Stomach (tissue), 19 donors: ENCODE measurements at places on chromosomes 6 and 20.

DNA sequence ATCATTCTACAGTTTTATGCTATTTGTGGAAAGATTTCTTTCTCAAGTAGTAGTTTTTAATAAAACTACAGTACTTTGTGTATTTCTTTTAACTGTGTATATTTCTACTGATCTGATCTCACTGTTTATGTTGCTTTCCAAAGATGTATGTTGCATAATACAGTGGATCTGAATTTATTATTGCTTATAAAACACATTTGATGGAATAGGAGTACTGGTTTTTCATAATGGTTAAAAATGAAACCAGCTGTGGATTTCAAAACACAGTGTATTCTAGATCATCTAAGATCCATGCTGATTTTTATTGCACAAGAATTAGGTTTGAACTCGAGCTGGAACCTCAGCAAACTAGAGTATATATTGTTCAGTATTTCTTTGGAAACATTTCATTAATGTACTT is 8.0 kb downstream of the NKX2-4 start:
- H3K36me3 ChIP-seq, result peaks cover 63% of the 10 kb centered on the region
- no peak for DNase-seq
- no peak overlapping the region for H3K4me3 ChIP-seq
- H3K4me1 ChIP-seq, result peaks cover 8% of the 10 kb centered on the region

- H3K27me3 ChIP-seq, result no peaks in the 10 kb centered on the region
- H3K4me3 ChIP-seq, result no peak overlapping the region
- H3K27ac ChIP-seq, result no peak overlapping the region
- H3K36me3 ChIP-seq, result no peaks in the 10 kb centered on the region
- no peak for DNase-seq
Observed at GRCh38 chr6:9936551-9936950, 478.3 kb downstream of the TFAP2A start.

DNA sequence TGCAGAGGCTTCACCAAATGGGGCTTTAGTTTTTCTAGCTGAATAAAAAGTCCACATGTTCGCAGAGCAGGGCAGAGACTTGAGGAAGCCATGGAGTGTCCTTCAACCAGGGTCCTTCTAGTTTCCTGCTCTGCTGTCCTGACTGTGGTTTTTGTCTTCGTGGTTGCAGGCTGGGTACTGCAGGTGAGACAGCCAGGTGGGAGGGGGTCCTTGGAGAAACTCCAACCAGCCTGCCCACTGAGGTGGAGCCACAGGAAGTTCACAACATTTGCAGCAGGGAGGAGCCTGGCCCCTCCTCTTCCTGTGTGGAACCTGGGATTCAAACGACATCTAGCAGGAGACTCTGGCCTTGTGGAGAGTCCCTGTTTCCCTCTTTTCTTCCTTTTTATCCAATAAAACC is 68.8 kb upstream of the MYLIP start:
- DNase-seq, result no peak
- no peak overlapping the region for H3K27ac ChIP-seq
- no peak overlapping the region for H3K4me3 ChIP-seq
- H3K36me3 ChIP-seq, result no peaks in the 10 kb centered on the region
- no peaks in the 10 kb centered on the region for H3K27me3 ChIP-seq
- no peaks in the 10 kb centered on the region for H3K4me1 ChIP-seq

DNA sequence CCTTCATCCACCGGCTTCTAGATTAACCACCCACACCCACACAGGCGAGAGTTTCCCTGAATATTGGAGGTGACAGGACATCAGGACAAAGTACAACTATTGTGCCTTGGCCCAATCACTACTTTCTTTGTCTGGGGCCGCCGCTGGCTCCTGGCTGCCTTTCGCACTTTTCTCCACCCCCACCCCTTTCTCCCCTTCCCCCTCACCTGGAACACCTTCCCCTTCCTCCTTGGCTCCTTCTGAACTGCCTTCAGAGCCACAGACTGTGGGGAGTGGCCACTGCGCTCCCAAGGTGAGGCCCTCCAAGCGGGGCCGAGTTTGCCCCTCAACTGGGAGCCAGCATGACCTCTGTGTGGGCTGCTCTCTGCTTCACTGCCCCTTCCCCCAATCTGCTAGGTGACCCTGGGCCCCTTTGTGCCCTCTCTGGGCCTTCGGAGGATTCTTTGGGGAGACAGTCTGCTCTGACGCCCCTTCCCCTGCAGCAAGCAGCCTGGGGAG is 3.0 kb upstream of the VEGFA start:
- H3K27me3 ChIP-seq, result no peaks in the 10 kb centered on the region
- no peaks in the 10 kb centered on the region for H3K36me3 ChIP-seq
- no peak overlapping the region for H3K4me3 ChIP-seq
- DNase-seq, result peak; percentile 56
- peaks cover 32% of the 10 kb centered on the region for H3K4me1 ChIP-seq

DNA sequence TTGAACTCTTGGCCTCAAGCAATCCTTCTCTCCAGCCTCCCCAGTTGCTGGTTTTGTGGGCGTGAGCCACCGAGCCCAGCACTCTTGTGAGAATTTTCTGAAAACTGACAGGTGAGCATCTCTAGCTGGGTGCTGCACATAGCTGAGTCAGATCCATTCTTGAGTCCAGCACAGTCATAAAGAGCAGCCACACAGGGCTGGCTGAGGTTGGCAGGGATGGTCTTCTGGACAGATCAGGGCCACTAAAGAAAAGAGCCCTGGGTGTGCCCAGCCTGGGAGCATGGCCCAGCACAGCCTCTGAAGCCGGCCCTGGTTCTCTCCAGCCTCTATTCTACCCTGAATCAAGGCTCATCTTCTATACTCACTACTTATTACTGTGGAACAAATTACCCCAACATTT is 11.5 kb downstream of the DLGAP4 start:
- H3K36me3 ChIP-seq, result no peaks in the 10 kb centered on the region
- no peak overlapping the region for H3K4me3 ChIP-seq
- H3K27ac ChIP-seq, result no peak overlapping the region
- DNase-seq, result no peak

DNA sequence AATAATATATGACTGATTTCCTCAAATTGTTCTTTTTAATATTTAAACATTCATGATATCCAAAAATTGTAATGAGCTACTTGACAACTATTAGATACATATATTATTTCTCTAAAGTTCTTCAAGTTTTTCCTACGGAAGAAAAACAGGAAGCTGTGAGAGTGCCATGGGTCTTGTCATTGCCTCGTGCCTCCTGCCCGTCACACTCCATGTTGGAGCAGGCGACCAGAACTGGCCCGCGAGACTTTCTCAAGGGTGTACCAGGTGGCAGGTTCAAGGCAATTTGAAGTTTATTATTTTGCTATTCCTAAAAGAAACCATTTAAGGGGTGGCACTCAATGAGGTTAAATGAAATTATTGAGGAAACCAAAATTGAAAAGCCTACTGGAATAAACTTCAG is 337.2 kb downstream of the HACE1 start:
- no peaks in the 10 kb centered on the region for H3K27me3 ChIP-seq
- H3K4me3 ChIP-seq, result no peak overlapping the region
- H3K4me1 ChIP-seq, result no peaks in the 10 kb centered on the region
- no peak for DNase-seq
- no peaks in the 10 kb centered on the region for H3K36me3 ChIP-seq
- no peak overlapping the region for H3K27ac ChIP-seq

- peak overlapping the region; percentile 98 for H3K4me3 ChIP-seq
- H3K27me3 ChIP-seq, result no peaks in the 10 kb centered on the region
- H3K36me3 ChIP-seq, result peaks cover 34% of the 10 kb centered on the region
- no peak overlapping the region for H3K27ac ChIP-seq
- no peak for DNase-seq
Observed at GRCh38 chr6:28250747-28251146, 1.3 kb downstream of the ZKSCAN4 start.

GRCh38 chr20:43096126-43096930 is 93.4 kb downstream of the PTPRT start:
- no peak overlapping the region for H3K27ac ChIP-seq
- peak; percentile 78 for DNase-seq
- H3K36me3 ChIP-seq, result no peaks in the 10 kb centered on the region
- H3K27me3 ChIP-seq, result no peaks in the 10 kb centered on the region
- H3K4me3 ChIP-seq, result no peak overlapping the region
- no peaks in the 10 kb centered on the region for H3K4me1 ChIP-seq

- no peak overlapping the region for H3K27ac ChIP-seq
- no peaks in the 10 kb centered on the region for H3K27me3 ChIP-seq
- no peaks in the 10 kb centered on the region for H3K4me1 ChIP-seq
- H3K36me3 ChIP-seq, result peaks cover 48% of the 10 kb centered on the region
Observed at GRCh38 chr6:116695401-116695800, 14.4 kb downstream of the KPNA5 start.

- no peak for DNase-seq
- no peaks in the 10 kb centered on the region for H3K36me3 ChIP-seq
- no peaks in the 10 kb centered on the region for H3K27me3 ChIP-seq
Observed at GRCh38 chr6:21777846-21778245, 184.3 kb downstream of the SOX4 start.

DNA sequence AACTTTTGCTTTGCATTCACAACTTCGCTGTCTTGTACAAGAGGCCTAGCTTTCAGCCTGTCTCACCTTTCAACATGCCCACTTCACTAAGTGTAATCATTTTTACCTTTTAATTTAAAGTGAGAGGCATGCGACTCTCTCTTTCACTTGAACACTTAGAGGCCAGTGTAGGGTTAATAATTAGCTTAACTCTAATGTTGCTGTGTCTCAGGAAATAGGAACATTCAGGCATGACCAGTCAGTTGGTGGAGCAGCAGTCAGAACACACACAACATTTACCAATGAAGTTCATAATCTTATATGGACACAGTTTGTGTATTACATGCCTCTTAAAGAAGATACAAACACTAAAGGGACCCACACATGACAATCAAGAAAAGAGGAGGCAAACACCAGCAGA is 47.6 kb downstream of the HTR1B start:
- DNase-seq, result no peak
- no peaks in the 10 kb centered on the region for H3K4me1 ChIP-seq
- no peak overlapping the region for H3K27ac ChIP-seq
- H3K4me3 ChIP-seq, result no peak overlapping the region

GRCh38 chr6:22954749-22955385 is 385.5 kb downstream of the HDGFL1 start:
- peak overlapping the region; percentile 20 for H3K4me3 ChIP-seq
- peaks cover 20% of the 10 kb centered on the region for H3K4me1 ChIP-seq
- H3K27ac ChIP-seq, result peak overlapping the region; percentile 74

DNA sequence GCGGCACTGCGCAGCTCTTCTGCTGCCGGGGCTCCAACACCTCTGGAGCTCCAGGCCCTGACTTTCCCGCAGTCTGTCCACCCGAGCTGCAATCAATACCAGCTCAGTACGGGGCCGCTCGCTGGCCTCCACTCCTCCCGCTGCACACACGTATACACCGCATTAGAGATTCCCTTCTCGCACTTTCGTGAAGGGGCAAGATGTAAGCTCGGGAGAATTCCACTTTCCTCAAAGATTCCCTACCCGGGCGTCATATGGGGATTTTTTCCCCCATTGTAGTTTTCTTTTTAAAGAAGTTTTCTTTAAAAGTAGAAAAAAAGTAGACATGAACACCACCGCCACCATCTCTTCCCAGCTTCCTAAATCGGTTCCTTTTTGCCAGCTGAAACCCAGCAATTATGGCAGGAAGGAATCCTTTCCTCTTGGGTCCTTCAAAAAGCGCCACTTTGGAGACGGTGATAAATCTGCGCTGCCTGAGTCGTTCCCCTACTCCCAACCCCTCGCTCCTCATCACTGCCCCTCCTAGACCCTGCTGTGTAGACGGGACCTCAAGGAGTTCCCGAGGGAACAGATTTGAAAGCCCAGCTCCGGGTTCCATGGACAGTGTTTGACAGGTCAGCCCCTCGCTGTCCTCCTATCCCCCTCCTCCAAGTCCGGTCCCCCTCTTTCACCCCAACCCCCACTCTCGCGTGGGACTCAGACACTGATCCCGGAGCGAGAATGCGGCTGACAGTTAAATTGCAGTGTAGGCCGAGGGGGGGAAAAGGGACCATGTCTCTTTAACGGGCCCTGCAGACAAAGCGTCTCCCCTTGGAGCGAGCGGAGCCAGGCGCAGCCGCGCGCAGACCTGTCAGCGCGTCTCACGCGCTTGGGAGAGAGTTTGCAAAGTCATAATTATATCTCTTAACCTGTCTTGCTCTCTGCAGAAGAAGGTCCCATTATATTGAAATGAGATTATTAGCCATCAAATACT is 39.5 kb downstream of the NCR2 start:
- H3K4me1 ChIP-seq, result peaks cover 53% of the 10 kb centered on the region
- no peak overlapping the region for H3K27ac ChIP-seq
- DNase-seq, result no peak
- no peaks in the 10 kb centered on the region for H3K36me3 ChIP-seq
- H3K27me3 ChIP-seq, result peaks cover 53% of the 10 kb centered on the region

DNA sequence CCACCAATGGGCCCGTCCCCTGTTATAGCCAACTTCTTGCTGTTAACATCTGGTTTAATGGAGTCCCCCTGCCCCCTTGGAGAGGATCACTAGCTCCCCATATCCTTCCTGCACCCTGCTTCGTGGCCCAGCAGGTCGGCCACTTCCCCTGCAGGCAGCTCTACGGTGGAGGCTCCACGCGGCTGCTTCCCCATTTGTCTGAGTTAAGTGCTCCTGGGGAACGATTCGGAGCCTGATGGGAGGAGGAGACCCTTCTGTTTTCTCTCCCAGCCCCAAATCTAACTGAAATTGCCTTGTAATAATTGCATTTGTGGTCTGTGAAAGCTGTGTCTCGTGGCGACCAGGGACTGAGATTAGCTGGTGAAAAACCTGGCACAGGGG is 74.6 kb downstream of the SULF2 start:
- DNase-seq, result no peak
- H3K4me1 ChIP-seq, result peaks cover 12% of the 10 kb centered on the region
- H3K4me3 ChIP-seq, result no peak overlapping the region
- no peaks in the 10 kb centered on the region for H3K27me3 ChIP-seq

DNA sequence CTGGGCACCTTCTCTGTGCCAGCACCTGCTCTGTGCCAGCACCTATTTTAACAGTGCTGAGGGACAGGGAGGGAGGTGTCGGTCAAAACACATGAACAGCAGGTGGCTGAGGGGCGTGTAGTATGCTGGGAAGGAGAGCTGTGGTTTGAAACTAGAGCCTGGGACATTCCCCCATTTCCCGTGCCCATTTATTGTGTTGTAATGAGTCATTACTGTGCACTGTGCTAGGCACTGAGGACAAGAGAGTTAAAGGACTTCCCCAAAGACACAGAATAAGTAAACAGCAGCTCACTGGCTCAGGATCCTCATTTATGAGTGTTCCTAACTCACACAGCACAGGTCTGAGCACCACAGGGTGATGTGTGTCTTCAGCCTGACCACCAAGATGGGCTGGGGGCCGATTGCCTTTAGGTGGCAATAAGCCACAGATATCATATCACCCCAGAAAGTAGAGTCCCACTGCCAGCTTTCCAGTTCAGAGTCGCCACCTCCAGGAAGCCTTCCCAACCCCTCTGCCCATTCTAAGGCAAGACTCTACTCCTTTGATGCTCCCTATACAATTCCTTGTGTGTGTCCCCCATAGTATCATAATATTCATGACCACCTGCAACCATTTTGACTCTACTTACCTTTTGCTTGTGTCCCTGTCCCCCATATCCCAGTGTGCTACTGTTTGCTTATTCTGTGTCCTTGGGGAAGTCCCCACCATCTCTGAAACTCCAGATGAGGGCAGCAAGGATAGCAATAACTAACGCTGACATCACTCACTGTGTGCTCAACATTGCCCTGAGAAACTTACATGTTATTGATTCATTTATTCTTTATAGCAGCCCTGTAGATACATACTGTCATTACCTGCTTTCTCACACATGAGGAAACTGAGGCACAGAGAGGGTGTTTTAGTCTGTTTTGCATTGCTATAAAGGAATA is 87.3 kb downstream of the TOX2 start:
- H3K27ac ChIP-seq, result no peak overlapping the region
- H3K4me3 ChIP-seq, result no peak overlapping the region
- no peaks in the 10 kb centered on the region for H3K4me1 ChIP-seq
- no peak for DNase-seq
